ENCODE measurements at places on chromosomes 5 and 9.

- no peak for DNase-seq
Measured at GRCh38 chr5:23274171-23274570, 233.2 kb upstream of the PRDM9 start.

GRCh38 chr9:89795538-89796195 is 190.9 kb downstream of the GADD45G start:
- DNase-seq = no peak

DNA sequence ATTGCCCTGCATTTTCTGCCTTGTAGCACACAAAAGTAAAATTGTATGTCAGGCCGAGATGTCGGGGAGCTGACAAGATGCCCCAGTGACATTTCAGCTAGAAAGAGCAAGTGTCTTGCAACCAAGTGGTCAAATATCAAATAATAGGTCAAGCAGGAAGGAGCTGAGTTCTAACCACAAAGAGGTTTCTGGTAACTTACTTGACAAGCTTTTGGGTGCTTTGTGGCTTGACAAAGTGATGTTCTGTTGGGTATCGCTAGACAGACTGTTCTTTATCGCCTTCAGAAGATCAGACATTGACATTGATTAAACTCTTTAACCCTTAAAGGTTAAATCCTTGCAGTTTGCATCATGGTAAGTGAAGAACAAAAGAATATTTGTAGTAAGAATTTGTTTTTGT is 419.9 kb downstream of the CCDC171 start:
- DNase-seq = no peak

DNA sequence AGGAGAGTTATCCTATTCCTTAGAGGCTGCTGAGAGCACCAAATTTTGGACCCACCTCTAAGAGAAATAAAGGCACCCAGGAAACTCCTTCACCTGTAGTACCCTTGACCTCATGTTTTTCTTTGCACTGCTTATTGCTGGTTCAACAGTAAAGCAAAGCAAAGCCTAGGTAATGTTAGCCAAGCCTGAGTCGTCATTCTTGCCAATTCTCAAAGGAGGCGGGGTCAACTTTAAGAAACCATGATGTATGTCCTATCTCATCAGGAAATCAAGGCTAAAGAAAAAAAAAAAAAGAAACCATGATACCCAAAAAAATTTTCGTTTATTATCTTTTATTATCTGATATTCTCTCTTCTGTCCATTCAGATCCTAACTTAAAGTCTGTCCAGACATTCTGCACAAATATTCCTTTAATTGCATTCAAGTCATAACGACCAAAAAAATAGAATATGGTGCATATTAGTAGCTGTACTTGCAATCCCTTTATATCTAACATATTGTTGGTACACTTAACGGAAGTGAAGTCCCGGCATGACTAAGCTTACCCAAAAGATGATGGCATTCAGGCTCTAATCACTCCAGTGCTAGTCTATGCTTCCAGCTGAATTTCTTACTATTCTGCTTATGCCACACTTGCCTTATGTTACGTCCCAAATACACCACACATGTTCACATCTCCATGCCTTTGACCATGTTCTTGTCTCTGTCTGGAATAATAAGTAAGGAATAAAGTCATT is 1.8 kb downstream of the AUH start:
- no peak for DNase-seq

- DNase-seq = no peak
Measured at GRCh38 chr5:131245312-131245711, 18.5 kb upstream of the CDC42SE2 start.

- no peak for DNase-seq
Measured at GRCh38 chr5:115330830-115331229, 34.4 kb upstream of the CCDC112 start.

- no peak for DNase-seq
Measured at GRCh38 chr5:149397530-149397929, 18.4 kb upstream of the IL17B start.

DNA sequence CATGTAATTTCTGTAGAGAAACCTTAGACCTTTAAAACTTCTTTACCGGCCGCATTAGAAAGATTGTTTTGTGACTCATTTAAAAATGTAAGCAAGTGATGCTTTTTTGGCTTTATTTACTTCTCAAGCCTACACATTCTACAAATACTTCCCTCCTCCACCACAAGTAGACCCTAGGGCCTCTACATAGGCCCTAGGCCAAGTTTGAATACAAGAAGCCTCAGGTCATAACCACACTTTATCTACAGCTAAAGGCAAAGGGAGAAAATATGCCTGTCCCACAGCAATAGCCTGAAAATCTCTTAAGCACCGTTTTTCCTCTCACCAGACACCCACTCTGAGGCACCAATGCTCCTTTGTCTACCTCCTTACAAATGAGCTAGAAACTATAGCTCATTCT is 53.9 kb downstream of the CSNK1A1 start:
- DNase-seq = no peak

DNA sequence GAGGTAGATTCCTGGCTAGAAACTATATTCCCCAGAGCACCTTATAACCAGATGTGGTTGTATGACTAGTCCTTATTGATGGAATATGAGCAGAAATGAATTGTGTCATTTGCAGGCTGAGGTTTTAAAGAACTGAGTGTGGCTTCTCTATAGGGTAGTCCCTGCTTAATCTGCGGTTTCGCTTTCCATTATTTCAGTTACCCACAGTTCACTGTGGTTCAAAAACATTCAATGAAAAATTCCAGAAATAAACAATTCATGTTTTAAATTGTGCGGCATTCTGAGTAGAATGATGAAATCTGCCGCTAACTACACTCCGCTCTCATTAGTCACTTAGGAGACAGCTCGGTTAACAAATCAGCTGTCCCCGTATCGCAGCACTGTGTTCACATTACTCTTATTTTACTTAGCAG is 65.1 kb downstream of the ANKRD55 start:
- DNase-seq = no peak

GRCh38 chr9:93301291-93301811 is 117.4 kb downstream of the WNK2 start:
- DNase-seq = no peak

- no peak for DNase-seq
Measured at GRCh38 chr5:68245319-68245718, 29.8 kb downstream of the PIK3R1 start.

- no peak for DNase-seq
Measured at GRCh38 chr5:75886706-75887105, 169.5 kb upstream of the POC5 start.

DNA sequence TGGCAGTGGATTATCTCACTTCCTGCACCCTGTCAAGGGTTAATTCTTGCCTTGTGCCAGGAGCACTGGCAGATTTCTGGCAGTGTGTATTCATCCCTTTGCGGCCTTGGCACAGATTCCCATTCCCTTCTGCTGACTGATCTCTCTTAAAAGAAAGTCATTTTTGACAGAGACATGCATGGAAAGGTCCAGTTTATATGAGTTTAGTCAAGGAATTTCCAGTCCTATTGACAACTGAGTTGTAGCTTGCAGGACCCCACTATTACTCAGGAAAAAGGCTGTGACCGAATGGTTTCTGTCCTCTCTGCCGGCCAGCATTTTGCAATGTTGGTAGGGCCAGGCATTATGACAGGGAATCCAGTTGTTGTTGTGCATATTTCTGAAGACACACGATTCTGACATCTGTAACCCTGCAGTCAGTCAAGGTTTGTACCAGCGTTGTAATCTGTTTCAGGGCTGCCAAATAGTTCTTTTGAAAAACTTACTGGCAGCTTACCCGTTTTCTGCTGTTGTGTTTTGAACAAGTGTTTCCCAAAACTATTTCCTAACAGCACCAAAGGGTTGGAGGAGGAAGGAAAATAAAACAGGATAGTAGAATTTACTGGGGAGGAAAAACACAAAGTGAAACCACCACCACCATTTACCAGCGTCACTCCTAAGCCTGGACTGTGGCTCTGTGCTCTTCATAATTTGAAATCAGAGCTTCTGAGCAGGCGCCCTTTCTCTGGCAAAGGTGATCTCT is 243.4 kb upstream of the KLF4 start:
- no peak for DNase-seq

- no peak for DNase-seq
Measured at GRCh38 chr5:122297587-122298298, 14.3 kb upstream of the SNCAIP start.

- no peak for DNase-seq
Measured at GRCh38 chr9:126063326-126063725, 263.3 kb upstream of the MVB12B start.

- no peak for DNase-seq
Measured at GRCh38 chr5:107821288-107821687, 150.6 kb upstream of the EFNA5 start.

- DNase-seq = no peak
Measured at GRCh38 chr5:102743900-102744299, 11.2 kb upstream of the PAM start.

DNA sequence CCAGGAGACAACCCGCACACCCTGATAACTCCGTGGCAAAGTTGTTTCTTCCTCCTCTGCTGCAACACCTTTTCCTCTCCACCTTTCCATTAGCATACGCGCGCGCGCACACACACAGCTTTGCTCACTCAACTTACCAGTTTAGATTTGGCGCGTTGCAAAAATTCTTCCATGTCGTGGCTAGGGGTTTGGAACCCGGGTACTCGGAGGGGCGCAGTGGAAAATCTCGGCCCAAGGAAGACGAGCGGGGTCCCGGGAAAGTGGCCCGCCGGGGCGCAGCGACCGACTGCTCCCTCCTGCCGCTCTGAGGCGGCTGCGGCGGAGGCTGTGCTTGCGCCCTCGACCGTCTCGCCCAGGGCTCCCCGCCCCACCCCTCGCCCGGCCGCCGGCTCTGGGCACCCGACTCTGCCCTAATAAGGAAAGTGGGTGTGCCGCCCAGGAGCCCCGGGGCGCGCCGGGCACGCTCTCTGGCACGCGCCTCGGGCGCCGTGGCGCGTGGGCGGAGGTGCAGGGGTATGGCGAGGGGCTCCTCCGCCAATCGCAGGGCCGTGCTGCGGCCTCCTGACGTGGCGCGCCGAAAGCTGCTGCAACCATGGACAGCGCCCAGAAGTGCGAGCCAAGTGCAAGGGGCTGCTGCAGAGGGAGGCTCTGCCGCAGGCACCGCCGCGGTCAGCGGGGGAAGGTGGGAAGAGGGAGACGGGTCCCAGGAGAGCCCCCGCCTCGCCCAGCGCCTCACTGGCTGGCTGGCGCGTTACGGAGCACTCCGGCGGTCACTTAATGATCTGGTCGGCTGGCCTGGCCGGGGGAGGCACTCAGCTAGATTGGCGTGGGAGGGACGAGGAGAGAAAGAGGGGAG is at the start of gene PRUNE2:
Gene PRUNE2 (minus strand): TSS at position 324 of the 856 bp plus-strand sequence. CDS start 151 bp downstream, at position 173.
- no peak for DNase-seq

DNA sequence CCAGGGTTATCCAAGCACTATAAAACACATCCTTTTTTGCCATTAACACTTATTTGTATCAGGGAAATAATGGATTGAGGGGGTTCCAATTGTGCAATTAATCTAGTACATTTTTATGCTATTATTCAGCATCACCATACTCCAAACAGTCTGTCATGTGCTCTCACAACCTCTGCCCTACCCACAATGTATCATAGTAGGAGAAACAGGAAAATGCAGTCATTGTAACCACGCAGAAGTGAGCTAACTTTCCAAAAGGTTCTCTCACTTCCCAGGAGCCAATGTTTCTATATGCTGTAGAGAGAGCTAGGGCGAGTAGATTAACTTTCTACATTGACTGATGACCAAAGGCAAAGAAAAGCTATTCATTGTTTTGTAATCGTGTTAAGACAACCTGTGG is 29.8 kb downstream of the DAB2 start:
- no peak for DNase-seq

DNA sequence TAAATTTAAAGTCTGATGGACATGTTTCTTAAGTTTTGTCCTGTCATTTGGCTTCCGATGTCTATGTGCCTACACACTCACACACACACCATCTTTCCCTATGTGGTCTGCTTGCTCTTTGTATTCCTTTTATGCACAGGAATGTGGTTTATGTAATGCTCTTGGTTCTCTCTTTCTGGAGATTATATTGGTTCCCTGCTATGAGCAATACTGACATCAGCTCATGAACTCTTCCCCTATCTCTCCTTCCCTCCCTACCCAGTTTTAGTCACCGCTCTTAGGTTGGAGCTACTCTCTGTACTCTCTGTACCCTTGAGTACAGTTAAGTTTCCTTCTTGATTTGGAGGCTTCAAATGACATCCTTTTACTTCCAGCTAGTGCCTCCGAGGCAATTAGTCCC is 77.9 kb upstream of the MVB12B start:
- DNase-seq = no peak

- DNase-seq = no peak
Measured at GRCh38 chr9:117744856-117745389, 40.7 kb downstream of the TLR4 start.

- DNase-seq = no peak
Measured at GRCh38 chr9:124725068-124725452, 46.1 kb downstream of the NR6A1 start.

DNA sequence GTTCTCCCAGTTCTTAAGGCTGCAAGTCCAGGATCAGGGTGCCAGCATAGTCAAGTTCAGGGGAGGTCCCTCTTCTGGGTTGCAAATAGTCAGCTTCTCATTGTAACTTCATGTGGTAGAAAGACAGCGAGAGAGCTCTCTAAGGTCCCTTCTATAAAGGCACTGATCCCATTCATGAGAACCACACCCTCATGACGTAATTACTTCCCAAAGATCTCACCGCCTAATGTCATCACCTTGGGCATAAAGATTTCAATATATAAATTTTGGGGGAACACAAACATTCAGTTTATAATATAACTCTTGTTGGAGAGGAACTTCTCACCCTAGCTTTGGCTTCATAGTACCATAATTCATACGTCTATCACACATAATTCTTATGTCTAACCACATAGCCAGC is 203.9 kb upstream of the VLDLR start:
- no peak for DNase-seq

- no peak for DNase-seq
Measured at GRCh38 chr9:1047591-1048230, 2.4 kb upstream of the DMRT2 start.

GRCh38 chr9:133704711-133705181 is 33.4 kb downstream of the SARDH start:
- peak; percentile 52 for DNase-seq

DNA sequence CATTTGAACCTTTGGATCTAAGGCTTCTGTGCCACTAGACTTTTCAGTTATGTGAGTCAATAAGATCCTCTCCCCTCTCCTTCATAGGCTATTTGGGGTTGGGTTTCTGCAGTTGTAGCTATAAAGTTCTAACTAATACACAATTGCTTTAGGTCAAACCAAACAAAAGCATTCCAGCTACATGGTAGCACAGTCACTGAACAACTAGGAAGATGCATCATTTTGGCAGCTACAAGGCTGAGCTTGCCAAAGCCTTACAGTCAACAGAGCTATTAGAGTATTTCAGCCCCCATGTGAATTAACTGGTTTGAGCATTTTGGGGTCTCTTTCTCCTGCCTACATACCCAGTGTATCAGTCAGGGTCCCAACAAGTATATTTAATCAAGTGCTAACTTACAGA is 234.6 kb downstream of the ZNF608 start:
- no peak for DNase-seq

GRCh38 chr5:115941051-115941675 is 21.1 kb upstream of the LVRN start:
- no peak for DNase-seq

DNA sequence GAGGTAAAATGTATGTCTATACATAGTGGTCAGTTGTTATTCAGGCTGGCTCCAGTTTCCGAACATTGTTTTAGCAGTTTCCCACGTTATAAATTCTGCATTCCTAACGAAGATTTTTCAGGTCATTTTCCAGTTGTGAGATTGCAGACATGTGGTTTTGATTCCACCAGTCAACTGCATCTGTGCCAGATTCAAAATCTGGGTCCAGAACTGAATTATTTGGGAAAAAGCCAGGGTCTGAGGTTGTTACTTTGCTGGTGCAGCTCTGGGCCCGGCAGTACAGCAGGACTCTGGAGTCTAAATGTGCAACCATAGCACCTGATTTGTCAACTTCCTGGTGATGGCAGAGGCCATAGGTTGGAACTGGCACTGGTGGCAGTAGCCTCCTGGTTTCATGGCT is 105.7 kb upstream of the MEGF10 start:
- no peak for DNase-seq

Measured in natural killer cell treated with Interleukin-12 subunit alpha and Interleukin-12 subunit beta and Interleukin-15 and Interleukin-18, amount 100 ng/mL, for 72 hours (primary cell).